ENCODE measurements at places on chromosomes 3 and 15.

GRCh38 chr3:104514371-104514770, 852.3 kb upstream of the ALCAM start:
- DNase-seq, result no peak

DNA sequence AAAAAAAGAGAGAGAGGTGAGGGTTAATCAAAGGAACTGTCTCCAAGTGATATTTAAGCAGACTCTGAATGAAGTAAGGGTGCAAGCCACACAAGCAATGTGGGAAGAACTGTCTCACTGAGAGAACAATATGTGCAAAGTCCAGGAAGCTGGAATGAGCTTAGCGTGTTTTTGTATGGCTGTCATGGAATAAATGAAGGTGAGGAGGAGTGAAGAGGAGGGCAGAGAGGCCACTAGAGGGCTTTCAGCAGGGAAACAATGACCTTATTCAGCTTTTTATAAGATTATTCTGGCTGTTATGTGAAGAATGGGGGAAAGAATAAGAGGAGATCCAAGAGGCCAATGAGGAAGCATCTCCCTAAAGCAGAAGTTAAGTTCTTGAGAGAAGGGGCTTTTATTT, 86.9 kb upstream of the COL8A1 start:
- no peak for DNase-seq

DNA sequence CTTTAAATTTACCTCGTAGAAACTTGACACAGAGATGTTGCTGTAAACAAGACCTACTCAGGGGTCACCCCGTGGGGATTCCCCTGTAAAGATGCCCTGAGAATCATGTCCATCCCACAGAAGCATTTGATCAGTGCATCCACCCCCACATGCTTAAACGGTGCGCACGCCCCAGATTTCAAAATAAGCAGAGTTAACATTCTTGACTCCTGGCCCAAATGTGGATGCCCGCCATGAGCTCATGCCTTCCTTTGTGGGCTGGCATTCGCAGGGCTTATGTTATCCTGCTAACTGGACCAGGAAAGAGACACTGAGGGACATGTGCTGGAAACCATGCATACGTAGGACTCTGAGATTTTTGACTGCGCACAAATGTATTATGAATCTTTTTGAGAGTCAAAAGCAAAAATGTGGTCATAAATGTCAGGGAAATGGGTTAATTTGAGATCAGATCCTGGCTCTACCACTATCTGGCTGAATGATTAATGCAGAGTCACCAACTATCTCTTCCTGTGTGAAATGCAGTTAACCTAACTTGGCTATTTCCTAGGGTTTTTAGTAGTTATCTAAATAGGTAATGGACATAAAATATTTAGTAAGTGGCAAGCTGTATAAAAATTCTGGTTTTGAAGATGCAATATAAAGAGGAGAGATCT, 9.1 kb upstream of the TP63 start:
- DNase-seq, result no peak

GRCh38 chr3:194061421-194062030, 74.4 kb upstream of the HES1 start:
- no peak for DNase-seq

DNA sequence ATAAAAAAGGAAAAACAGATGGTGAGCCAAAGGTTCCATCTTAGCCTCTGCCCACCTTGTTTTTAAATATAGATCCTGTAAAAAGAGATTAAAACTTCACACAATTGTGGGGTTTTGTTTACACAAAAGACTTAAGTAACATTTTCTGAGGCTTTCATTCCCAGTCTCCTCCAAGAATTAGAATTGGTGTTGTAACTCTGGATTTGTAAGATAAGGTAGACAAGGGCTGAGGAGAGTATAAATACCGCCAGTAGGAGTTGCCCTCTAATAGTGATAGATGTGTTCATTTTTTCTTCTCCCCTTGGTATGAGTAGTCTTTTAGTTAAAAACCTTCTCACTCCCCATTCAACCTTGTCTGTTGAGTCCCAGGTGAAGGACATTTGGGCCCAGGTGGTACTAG, 8.5 kb downstream of the MINDY2 start:
- DNase-seq, result no peak

DNA sequence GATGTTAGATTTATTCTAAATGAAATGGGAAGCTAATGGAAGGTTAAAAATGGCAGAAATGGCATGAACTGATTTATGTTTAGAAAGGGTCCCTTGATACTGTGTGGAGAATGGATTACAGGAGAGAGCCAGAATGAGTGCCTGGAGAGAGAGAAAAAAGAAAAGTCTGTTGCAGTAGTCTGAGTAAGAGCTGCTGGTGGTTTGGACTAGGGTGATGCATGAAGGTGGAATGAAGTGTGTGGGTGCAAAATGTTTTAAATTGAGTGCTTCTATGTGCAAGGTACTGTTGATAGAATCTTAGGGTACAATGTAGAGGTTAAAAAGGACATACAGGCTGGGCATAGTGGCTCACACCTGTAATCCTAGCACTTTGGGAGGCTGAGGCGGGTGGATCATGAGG, 11.4 kb upstream of the MGA start:
- DNase-seq, result no peak

- no peak for DNase-seq
Measured at GRCh38 chr15:48680841-48681240, 35.3 kb upstream of the FBN1 start.

GRCh38 chr3:48256557-48256956, 15.7 kb downstream of the ZNF589 start:
- DNase-seq, result no peak
